HTR-8/SVneo (cell line): ENCODE measurements at places on chromosomes 7 and 10.
A peak's percentile ranks its signal among the peaks of the same experiment; 100 is the strongest.

- no peak for DNase-seq
Observed at GRCh38 chr7:100837099-100837836, 9.9 kb upstream of the EPHB4 start.

- DNase-seq = no peak
Observed at GRCh38 chr7:82818171-82818570, 344.5 kb downstream of the PCLO start.

GRCh38 chr7:2016021-2016631, 216.6 kb downstream of the MAD1L1 start:
- DNase-seq = no peak

DNA sequence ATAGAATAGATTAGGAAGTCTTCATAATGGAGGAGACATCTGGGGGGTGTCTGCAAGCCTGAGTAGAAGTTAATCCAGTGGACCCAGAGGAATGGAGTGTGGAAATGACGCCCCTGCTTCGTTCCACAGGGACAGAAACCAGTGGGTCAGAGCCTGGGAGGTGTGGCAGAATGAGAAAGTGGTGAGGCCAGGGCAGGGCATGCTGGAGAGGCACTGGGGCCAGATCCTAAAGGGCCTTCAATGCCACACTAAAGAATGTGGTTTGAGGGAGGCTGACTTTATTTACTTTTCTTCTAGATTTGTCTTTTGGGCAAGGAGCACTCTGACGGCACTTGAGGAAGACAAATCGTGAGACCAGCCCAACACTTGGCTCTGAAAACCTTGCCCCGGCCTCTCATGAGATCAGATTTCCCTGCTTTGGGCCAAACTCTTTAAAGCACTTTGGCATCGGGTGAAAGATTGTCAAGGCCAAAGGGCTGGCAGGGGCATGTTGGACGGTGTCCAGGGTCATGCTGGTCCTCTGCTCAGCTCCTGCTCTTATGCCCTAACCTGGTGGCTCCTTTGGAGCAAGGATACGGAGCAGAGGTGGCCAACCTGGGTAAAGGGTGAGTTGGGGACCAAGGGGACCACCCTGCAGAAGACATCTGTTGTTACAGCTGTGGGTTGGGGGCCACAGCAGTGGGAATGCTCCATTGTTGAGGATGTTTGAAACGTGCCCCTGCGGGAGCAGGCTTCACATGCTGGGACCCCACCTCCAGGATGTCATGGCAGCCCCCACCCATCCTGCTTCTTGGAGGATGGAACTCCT, 157.0 kb upstream of the ZMIZ1 start:
- no peak for DNase-seq

DNA sequence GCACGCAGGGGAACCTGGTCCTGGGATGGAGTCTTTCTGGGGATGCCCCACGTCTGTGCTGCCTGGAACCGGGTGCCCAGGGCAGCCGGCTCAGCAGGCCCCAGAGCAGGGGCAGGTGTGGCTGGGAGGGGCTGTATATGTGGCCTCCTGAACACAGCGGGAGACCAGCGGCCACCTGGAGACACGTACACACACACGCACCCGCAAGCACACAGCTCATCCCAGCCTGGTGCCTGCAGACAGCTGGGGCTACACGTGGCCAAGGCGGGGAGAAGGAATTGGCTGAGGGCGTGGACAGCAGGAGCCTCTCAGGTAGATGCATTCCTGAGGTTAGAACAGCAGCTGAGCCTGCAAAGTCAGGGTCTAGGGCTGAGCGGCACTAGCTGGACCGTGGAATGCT, 14.0 kb downstream of the ADAM8 start:
- DNase-seq = no peak

- no peak for DNase-seq
Observed at GRCh38 chr10:106473129-106473685, 691.3 kb downstream of the SORCS1 start.

DNA sequence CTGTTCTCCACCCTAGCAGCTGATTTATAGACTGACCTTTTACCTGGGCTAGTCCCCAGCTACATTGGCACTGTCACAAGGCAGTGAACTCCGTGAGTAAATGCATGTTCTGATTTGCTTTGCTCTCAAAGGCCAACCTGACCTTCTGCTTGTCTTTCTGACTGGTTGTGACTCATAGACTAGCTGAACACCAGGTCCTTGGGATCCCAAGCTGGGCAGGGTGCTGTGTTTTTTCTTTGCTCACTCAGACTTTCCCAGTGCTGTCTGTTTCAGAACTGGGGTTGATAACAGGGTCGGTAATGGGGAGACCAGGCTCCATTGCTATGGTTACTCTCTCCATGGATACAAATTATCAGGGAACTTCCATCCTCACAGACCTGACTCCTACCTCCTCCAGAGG, 35.0 kb downstream of the EVX1 start:
- DNase-seq = peak; percentile 51
